ENCODE measurements at places on chromosomes 1 and 21. TPM values are rescaled to one million over a fixed set of nuclear protein-coding genes. Genes with fewer than 3 reads are reported as not detected.

DNAJC6 gene
- polyA plus RNA-seq = 3.3 TPM

ARHGAP29 gene
- polyA plus RNA-seq = 0.06 TPM

DNA sequence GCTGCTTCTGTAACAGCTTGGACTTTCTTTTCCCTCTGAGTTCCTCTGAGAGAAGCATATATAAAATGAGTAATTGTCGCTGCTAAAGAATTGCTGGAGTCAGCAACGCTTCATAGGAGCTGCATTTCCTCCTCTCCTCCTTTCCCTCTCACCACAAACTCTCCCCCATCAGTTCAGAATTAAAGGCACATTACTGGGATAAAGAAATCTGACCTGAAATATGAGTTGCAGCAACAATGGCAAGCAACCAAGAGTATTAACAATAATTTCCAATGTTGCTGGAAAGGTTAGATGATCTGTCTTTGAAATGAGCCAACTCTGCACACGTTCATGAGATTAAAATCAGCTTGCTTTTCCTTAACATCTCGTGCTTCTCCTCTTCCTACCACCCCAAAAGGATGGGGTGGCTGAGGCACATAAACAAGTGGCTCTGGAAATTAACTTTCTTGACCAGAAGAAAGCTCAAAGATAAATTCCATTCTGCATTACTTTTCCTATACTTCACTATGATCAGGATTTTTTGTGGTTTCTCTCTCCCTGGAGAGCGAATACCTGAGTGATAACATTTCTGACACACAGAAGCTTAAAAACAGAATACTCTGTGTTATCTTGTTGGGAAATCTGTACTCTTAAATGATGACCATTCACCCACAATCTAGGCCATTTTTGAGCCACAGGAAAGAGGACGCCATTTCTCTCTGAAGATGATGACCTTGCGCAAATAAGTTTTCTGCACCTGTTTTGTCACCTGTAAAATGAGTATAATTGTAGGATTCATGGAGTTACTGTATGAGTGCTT lies 90.2 kb downstream of the TGFBR3 start:
- no peak overlapping the region for H3K27ac ChIP-seq
- no peak for DNase-seq
- no peaks in the 10 kb centered on the region for H3K36me3 ChIP-seq
- H3K4me3 ChIP-seq = no peak overlapping the region
- H3K4me1 ChIP-seq = no peaks in the 10 kb centered on the region

DNA sequence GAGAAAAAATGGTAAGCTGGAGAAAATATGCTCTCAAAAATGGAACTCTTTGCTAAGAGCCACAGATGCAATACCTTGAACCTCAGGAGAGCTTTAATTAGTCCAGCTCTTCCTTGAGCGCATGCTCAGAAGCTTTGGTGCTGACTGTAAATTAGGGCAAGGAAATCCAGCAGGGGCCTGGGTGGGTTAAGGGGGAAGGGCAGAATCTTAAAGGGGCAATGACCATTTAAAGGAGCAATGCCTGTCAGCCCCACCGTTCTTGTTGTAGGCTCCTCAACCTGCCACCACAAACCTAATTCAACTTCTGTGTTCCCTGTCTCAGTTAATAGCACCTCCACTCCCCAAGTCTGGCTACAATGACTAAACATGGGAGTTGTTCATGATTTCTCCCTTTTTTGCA lies 6.8 kb upstream of the SLC22A15 start:
- DNase-seq = no peak
- H3K4me1 ChIP-seq = no peaks in the 10 kb centered on the region
- H3K36me3 ChIP-seq = no peaks in the 10 kb centered on the region
- H3K4me3 ChIP-seq = no peak overlapping the region
- no peaks in the 10 kb centered on the region for H3K27me3 ChIP-seq
- no peak overlapping the region for H3K27ac ChIP-seq

DNA sequence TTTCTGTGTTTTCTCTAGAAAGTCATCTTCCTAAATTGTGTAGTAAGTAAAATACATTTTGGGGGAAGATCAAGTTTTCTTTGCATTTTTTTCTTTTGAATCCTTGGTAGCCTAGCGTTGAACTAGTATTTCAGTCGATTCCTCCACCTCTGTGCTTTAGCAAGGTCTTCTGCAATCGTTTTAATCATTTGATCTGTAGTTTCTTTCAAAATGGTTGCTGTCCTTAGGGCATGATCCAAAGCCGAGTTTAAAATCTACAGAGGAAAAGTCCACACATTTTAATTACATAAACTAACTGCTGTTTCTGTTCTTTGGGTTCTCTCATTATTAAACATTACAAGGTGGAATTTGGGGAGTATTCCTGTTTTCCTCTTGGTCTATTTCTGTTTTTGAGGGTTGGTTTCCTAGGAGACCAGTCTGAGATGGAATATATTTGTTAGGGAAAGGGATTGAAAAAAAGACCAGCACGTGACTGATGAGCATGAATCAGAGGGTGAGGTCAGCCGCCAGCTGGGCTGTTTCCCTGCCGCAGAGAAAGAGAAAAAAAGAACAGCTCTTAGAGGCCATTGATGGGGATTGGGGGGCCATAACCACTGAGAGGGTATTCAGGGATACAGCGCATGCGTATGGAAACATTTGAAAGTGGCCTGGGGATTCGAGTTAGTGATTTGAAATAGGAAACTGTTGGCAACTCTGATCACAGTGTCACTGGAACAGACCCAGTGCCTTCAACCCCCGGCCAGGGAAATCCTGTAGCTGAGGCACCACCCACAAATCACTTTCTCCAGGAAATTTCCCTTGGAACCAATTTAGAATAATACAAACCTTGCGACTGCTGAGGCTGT lies 40.6 kb downstream of the AKNAD1 start:
- H3K36me3 ChIP-seq = no peaks in the 10 kb centered on the region
- no peaks in the 10 kb centered on the region for H3K27me3 ChIP-seq
- H3K4me1 ChIP-seq = no peaks in the 10 kb centered on the region
- no peak for DNase-seq
- no peak overlapping the region for H3K4me3 ChIP-seq

DNA sequence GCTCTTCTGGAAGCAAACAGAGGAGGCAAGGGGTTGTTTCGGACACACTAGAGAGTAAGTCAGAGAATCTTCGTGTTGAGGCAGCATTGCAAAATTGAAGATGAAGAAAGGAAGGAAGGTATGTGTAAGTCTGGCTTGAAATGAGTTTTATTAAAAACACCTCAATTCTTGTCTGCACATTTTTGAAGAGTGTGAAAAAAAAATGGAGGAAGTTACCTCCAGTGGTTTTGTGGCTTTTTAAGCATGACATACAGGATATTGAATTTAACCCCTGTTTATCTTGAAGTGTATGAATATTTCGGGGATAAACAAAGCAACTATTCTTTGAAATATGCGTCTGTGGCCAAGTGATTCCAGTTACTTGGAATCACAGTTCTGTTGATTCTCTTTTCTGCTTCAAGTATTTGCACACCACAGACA lies 203.2 kb upstream of the SGIP1 start:
- H3K27me3 ChIP-seq = no peaks in the 10 kb centered on the region
- peak overlapping the region; percentile 7 for H3K4me3 ChIP-seq
- H3K36me3 ChIP-seq = no peaks in the 10 kb centered on the region
- H3K27ac ChIP-seq = no peak overlapping the region

Data from GM12878 (cell line).